ENCODE measurements at places on chromosomes 11 and 22.

- DNase-seq, result no peak
Observed at GRCh38 chr11:128133501-128133900, 453.9 kb downstream of the ETS1 start.

DNA sequence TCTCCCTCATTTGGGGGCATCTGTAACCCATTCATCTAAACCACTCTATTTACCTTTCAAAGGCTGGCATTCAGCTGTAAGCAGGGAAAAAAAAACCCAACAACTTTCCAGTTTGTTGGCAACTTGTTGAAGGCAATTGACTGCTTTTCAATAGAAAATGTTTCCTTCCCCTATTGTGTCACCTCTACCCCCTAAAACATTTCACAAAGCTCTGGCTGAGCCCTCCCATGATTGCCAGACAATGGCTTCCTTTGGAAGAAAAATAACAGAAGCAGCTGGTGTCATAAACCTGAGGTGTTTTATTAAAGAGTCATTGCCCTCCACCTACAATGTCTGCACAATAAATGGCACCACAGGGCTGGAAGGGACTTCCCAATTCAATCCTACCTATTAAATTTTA lies 22.1 kb upstream of the PSMA1 start:
- no peak for DNase-seq

- DNase-seq, result no peak
Observed at GRCh38 chr11:66593303-66593635, 284 bp downstream of the CCS start.

DNA sequence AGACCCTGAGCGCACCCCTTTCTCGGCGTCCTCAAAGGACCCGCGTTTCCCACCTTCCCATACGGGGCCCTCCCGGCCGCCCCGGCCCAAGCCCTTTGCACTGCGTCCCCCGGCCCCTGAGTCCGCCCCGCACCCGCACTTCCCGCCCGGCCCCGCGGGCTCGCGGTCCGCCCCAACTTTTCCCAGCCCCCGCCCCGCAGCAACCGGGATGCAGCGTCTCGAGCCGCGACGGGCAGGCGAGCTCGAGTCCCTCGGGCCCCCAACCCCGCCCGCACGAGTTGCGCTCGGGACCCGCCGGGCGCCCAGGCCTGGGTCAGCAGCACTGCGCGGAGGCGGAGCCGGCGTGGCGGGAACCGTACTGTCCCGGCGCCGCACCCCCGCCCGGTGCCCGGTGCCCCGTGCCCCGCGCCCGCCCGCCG lies 371 bp downstream of the SMCO4 start:
- DNase-seq, result no peak

DNA sequence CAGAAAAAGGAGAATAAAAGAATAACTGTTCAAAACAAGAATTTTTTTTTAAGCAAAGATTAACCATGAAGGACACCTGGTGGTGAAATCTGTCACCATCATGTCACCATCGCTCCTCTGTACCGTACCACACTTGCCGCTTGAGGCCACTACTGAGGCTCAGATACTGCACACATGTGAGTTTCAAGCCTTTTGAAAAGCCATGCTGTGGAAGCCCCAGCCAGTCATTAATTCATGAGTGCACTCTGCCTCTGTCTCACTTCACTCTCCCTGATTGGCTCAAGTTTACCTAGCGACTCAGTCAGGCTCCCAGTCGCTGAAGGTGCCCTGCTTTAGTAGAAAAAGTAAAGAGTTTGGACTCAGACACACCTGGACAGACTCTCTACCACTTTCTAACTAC lies 6.6 kb upstream of the MS4A12 start:
- DNase-seq, result no peak

- peak; percentile 83 for DNase-seq
Observed at GRCh38 chr22:39309881-39310714, 9.3 kb downstream of the RPL3 start.

GRCh38 chr22:33112580-33112979 lies 54.4 kb upstream of the SYN3 start:
- no peak for DNase-seq

DNA sequence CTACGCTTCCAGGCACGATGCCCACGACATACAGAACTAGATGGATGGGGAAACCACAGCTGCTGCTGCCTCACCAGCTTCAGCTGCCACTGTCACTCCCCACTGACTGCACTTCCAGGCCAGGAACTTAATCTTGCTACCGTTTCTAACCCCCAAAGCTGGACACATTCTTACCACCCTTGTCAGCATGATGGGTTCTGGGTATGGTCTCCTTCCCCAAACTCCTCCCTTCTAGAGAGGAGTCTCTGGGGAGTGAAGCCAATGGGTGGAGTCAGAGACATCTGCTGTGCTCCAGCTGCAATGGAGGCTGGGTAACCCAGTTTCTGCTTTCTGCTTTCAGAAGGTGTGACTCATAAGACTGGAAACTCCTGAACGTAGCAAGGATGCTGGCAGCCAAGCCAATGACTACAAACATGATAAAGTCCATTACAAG lies 87.0 kb upstream of the THY1 start:
- DNase-seq, result peak; percentile 85

GRCh38 chr11:9562716-9563115 lies 10.8 kb upstream of the WEE1 start:
- peak; percentile 62 for DNase-seq

DNA sequence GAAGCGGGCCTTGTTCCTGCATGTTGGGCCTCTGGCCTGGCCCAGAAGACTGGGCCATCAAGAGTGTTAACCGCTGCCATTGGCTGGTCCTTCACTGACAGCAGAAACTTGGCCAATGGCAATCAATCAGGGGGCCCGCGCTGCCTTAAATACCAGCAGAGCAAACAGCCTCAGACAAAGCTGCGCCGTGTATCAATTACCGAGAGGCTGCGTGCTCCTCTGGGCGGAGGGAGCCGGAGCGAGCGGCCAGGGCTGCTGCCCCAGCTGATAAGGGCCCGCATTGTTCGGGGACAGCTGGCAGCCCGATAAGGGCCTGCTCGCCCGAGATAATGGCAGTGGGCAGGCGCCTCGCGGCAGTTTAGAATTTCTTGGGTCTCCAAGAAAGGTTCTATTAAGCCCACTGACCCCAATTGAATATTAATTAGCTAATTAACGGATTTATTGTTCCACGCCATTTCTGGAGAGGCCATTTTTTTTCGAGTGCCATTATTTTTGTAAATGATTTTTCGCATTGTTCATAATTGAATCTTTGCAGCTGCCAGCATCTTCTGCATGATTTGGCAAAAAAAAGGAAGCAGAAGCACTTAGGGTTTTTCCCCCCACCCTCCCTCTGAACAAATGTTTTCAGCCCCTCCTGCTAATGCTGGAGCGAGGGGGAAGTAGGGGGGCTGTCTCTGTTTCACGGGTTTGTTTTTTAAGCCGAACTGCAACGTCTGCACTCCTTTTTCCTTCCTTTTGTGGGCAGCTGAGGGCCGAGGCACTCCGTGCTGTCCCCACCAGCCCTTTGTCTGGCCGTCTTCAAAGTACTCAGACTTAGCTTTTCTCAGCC lies 37.6 kb upstream of the RIC3 start:
- no peak for DNase-seq

DNA sequence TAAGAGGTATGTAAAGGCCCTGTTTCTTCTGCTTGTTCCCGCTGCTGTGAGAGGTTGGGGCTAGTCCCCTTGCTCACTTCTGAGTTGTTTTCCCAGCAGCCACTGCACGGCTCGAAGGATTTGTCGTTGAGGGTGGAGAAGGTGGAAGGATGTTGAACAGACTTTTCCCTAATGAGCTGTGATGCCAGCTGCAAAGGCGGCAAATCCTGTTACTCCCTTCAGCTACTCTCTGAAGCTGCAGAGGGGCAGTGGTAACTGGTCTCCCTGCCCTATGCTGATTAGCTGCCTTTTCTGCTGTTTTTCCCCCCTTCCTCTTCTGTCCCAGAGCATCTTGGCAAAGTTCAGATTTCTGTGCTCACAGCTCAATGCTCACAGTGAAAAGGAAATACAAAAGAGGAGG lies 90.4 kb upstream of the SLC25A18 start:
- DNase-seq, result no peak

- DNase-seq, result no peak
Observed at GRCh38 chr11:86220653-86221052, 23.9 kb upstream of the EED start.

- DNase-seq, result no peak
Observed at GRCh38 chr11:25625094-25625493, 706.8 kb upstream of the ANO3 start.

DNA sequence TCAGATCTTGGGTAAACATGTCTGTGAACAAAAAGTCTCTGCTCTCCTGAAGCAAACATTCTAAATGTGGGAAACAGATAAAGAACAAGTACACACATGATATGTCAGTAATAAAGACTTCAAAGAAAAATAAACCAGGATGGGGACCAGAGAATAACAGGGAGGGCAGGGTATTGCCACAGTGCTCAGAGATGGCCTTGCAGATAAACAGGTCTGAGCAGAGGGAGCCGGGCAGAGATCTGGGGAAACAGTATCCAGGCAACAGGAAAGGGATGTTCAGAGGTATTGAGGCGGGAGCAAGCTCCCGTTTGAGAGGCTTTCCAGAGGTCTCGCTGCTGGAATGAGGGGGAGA lies 2.9 kb downstream of the CCDC86 start:
- DNase-seq, result peak; percentile 10

GRCh38 chr11:73259406-73260126 lies 12.6 kb upstream of the P2RY6 start:
- DNase-seq, result no peak

GRCh38 chr22:29393019-29393608 lies 4.7 kb upstream of the AP1B1 start:
- no peak for DNase-seq

- DNase-seq, result no peak
Observed at GRCh38 chr11:78607696-78608095, 33.0 kb upstream of the NARS2 start.

DNA sequence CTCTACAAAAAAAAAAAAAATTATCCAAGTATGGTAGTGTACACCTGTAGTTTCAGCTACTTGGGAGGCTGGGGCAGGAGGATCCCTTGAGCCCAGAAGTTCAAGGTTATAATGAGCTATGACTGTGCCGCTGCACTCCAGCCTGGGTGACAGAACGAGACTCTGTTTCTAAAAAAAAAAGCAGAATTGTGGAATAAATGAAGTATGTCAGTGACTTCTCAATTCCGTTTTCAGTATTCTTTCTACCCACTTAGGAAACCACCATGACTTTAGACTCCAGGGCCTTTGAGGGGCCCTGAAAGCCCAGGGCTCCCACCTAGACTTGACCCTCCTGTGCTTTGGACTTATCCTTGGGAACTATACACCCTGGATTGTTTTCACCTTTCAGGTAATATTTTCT lies 6.5 kb upstream of the NUP160 start:
- DNase-seq, result no peak

GRCh38 chr22:50505276-50505775 lies 2.2 kb downstream of the LMF2 start:
- DNase-seq, result no peak

- DNase-seq, result no peak
Observed at GRCh38 chr11:102669664-102670063, 35.9 kb downstream of the MMP27 start.

GRCh38 chr22:43183496-43184277 lies 3.2 kb downstream of the TTLL12 start:
- peak; percentile 81 for DNase-seq

- DNase-seq, result no peak
Observed at GRCh38 chr11:109076870-109077269, 345.1 kb upstream of the C11orf87 start.

GRCh38 chr11:85718126-85718943 lies 32.3 kb upstream of the CCDC89 start:
- no peak for DNase-seq

DNA sequence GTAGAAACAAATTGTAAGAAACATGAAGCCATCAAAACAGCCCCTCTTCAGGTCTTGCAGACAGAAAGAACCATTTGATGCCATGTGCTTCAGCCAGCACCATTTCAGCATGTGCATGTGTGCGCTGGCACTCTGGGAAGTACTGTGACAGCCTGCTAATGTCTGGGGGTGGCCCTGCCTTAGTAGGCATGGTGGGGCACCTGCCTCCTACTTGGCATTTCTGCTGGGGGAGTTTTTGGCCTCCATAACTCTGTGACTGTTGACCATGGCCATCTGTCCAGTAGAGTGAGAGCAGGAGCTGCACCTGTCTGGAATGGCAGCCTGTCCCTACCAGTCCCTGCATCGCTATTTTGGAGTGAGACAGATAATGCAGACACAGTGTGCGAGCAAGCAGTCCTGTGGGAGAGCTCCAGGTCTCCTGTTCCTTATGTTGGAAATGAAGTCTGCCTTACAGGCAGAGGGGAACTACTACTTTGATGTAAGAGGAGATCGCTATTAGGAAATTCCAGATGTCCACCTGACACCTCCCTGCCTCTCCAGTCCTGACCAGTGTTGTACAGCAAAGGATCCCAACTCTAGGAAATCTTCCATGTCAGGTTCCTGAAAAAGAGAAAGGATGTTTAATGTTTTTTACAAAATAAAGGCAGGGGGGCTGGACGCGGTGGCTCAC lies 102.5 kb downstream of the ATXN10 start:
- no peak for DNase-seq

GRCh38 chr11:71476926-71477640 lies 24.1 kb downstream of the NADSYN1 start:
- DNase-seq, result no peak

DNA sequence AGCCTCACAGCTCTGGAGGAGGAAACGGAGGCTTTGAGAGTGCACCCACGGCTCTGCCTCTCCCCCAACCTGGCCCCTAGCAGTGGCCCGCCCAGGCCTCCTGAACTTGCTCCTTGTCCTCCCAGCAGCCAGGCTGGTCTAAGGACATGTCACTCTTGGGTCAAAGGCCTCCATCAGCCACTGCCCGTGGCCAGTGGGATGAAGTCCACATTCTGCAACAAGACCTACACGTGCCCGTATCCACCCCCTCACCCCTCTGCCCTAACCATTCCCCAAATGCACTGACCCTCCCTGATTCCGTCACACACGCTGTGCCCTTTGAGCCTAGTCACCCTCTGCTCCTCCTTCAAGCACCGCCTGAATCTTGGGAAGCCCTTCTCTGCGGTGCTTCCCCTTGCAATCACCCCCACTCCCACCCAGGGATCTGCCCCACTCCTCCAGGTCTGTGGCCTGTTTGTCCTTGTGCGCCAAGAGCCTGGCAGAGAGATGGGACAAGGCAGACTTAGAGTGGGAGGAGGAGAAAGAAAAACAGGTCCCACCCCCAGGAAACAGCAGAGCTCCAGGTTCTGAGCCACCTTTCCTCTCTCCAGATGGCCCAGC lies 37.5 kb upstream of the TEF start:
- no peak for DNase-seq
